Cortex of kidney (tissue), 1 donor: ENCODE measurements at places on chromosomes 13 and 19.

GRCh38 chr13:41488124-41488523 is 30.8 kb downstream of the RGCC start:
- DNase-seq, result no peak

GRCh38 chr13:97198753-97199152 is 23.4 kb upstream of the MBNL2 start:
- no peak for DNase-seq

DNA sequence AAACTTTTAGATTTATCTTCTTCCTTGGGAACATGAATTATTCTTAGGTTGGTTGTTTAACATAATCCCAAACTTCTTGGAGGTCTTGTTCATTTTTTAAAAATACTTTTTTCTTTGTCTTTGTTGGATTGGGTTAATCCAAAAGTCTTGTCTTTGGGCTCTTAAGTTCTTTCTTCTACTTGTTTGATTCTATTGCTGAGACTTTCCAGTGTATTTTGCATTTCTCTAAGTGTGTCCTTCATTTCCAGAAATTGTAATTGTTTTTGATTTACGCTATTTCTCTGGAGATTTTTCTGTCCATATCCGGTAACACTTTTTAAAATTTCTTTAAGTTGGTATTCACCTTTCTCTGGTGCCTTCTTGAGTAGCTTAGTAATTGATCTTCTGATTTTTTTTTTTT is 9.8 kb upstream of the KLK15 start:
- no peak for DNase-seq

DNA sequence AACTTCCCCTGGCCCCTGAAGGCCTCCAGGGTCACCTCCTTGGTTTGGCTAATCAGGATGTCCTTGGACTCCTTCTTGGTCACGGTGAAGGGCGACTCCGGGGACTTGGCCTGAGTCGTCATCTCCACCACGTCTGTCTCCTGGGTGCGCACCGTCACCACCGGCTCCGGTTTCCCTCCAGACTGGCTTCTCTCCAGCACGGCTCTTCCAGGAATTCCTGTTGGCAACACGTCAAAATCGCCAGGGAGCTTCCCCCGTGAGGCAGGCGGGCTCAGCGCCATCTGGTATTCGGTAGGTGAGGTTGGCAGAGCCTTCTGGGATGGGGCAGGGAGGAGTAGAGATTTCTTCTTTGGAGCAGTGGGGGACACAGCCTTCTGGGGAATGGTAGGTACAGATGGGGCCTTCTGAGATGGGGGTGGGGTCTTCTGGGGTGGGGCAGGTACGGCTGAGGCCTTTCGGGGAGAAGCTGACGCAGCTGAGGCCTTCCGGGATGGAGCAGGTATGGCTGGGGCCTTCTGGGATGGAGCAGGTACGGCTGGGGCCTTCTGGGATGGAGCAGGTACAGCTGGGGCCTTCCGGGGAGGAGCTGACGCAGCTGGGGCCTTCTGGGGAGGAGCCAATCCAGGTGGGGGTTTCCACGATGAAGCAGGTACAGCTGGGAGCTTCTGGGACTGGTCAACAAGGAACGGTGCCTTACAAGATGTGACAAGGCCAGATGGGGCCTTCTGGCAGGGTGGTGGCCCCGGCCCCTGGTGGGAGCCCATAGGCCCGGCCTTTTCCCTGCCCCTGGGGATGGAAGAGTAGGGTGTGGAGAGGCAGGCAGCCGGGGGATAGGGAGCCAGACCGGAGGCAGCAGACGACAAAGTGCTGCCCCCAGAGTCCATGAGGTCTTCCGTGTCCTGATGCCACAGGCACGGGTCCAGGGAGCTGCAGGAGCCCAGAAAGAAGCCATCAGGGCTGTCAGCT is 3.8 kb downstream of the GARIN5B start:
- DNase-seq, result no peak

- DNase-seq, result no peak
These were observed 1.5 kb downstream of the LRRC63 start for GRCh38 chr13:46213242-46213641.

- no peak for DNase-seq
These were observed 624 bp downstream of the SAFB start for GRCh38 chr19:5623397-5624017.

DNA sequence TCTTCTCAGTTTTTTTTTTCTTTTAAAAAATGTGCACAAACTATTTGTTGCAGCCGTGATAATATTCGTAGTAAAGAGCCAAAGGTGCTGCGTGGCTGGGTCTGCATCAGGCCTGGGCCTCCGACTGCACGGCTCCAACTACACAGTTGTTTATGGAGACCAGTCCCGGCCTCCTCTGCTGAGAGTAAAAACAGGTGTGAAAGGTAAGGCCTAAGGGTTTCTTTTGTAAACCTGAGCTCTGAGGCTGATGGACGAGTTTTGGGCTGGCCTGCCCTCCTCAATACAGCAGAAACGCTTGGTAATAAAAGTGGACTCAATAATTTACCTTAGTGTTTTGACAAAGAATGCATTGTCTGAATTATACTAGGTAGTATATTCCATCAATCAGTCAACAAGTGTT is 3.9 kb downstream of the MBNL2 start:
- no peak for DNase-seq

GRCh38 chr19:40659116-40659515 is 31.3 kb downstream of the NUMBL start:
- DNase-seq, result no peak

DNA sequence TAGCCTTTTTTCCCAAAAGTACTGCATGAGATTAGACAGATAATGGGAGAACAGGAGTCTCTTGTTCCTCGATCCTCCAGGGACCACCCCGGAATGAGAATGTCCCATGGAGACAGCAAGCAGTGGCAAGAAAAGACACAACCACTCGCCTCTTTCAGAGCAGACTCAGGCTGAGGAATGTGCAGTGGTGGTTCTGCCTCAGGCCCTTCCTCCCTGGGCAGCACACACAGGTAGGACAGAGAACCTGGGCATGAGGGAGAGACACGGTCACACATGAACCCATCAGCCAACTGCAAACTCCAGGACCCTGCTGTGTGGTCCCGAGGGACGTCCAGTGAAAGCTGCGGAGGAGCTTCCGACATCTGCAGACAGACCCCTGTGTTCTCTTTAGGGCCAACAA is 31.0 kb downstream of the CRYL1 start:
- DNase-seq, result no peak

- DNase-seq, result no peak
These were observed 225.7 kb downstream of the ABCC4 start for GRCh38 chr13:95075506-95075905.

DNA sequence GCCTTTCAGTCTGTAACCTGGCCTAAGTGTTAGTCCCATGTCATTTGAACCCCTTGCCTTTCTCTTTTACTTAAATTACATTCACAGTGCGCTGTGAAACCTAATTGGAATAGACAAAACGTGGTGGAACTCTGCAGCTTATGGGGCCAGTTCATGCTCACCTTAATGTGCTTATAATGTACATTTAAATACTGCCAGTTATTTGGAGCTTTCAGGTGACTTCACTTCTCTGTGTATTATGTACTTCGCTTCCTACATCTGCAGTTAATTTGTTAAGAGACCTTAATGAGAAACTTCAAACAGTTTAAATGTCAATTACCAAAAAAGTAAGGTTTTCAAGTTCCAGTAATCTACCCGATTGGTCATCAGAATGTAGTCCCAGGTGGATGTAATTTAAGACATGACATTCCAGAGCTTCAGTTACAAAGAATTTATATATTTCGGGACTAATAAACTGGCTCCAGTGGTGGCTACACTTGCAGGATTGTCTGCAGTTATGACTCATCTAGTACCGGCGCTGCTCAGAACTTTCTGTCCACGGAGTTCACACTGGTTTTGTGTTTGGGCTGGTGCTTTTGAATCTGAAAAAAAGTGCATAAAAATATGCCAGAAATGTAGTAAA is 125.3 kb downstream of the TM9SF2 start:
- no peak for DNase-seq

DNA sequence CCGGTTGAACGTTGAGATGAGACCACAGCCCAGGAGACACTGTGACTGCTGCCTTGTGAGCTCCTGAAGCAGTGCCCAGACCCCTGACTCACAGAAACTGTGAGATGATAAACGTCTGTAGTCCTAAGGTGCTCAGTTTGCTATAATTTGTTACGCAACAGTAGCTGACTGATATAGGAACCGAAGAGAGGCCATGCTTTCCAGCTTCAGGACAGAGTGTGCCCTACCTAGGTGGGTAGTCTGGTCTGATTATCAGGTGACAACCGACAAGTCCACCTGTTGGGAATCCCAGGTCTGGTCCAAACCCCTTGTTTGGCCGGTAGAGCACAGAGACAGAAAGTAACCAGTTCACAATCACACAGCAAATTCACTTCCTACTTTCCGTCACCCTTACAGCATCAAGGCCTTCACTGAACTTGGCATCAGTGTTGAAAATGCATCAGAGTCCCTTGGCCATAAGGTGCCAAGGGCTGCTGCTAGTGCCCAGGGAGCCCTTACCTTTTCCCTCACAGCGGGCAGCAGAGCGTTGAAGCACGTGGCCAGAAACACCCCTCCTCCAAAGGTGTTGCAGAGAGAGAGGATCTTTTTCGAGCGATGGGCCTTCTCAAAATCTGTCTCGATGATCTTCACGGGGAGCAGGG is 3.1 kb downstream of the SLC39A3 start:
- no peak for DNase-seq

DNA sequence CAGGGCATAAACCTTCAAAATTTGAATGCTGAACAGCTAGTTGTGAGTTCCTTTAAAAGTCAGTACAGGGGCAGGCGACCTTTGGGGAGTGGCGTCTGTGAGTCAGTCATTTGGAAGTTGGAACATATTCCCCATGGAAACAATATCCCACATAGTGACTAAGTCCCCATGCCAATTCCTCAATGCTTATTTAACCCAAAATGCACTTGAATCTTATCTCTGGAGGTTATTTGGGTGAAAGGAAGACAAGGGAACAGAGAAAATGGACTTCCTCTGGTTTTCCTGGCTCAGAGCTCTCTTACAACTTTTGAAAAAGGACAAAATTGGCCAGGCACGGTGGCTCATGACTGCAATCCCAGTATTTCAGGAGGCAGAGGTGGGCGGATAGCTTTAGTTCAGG is 479.2 kb upstream of the NBEA start:
- DNase-seq, result no peak

DNA sequence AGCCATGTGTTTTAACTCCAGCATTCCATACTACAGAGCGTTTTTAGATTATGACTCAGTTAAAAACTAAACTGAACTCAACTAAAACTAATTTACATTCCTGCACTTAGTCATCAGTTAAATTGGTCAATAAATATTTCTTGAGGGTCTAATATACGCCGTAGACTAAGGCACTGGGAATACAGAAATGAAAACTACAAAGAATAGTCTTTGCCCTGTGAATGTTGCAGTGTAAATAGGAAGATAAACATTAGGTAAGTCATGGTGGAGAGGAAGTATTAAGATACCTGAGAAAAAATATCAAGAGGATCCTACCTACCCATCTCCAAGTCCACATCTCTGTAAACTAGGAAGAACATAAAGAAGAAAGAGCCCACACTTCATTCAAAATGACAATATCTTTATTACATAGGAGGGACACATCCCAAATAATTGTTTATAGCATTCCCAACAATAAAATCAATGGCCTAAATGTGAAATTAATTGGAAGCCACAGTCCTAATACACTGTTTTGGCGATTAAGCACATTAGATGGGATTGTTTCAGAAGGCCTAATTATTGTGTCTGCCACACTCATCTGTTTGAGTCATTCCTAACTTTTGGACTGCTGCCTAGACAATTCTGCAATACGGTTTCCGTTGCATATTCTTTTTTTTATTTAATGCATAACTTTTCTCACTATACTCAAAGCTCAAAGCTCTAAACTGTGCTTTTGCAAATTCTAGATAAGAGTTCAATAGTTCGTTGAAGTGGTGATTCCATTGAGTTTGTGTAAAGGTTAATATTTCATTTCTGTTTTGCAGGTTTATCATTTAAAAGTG is 52.9 kb downstream of the MBNL2 start:
- no peak for DNase-seq

GRCh38 chr19:32404933-32405430 is 588 bp upstream of the DPY19L3 start:
- no peak for DNase-seq

- no peak for DNase-seq
These were observed 56.7 kb downstream of the AKAP11 start for GRCh38 chr13:42328672-42329071.

GRCh38 chr13:58953638-58954037 is 1210.1 kb downstream of the DIAPH3 start:
- no peak for DNase-seq

DNA sequence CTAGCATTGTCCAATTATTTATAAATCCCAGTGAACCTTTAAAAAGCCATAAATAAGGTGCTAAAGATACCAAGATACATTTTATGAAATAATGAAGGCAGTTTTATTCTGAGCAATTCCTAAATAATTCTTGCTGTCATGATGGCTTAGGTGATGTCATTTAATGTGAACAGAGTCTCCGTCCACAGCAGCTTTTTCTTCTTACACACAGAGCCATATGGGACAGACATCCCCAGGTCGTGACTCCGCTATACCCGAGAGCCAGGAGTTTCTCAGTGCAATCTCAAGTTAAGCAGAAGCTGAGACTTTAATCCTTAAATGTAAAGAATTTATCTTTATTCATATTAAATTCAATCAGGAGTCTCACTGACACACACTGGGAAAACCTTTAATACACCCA is 29.7 kb downstream of the EFNB2 start:
- no peak for DNase-seq

GRCh38 chr13:110299283-110299840 is 7.6 kb downstream of the COL4A1 start:
- no peak for DNase-seq

- no peak for DNase-seq
These were observed 321.2 kb upstream of the NBEA start for GRCh38 chr13:34620862-34621261.

DNA sequence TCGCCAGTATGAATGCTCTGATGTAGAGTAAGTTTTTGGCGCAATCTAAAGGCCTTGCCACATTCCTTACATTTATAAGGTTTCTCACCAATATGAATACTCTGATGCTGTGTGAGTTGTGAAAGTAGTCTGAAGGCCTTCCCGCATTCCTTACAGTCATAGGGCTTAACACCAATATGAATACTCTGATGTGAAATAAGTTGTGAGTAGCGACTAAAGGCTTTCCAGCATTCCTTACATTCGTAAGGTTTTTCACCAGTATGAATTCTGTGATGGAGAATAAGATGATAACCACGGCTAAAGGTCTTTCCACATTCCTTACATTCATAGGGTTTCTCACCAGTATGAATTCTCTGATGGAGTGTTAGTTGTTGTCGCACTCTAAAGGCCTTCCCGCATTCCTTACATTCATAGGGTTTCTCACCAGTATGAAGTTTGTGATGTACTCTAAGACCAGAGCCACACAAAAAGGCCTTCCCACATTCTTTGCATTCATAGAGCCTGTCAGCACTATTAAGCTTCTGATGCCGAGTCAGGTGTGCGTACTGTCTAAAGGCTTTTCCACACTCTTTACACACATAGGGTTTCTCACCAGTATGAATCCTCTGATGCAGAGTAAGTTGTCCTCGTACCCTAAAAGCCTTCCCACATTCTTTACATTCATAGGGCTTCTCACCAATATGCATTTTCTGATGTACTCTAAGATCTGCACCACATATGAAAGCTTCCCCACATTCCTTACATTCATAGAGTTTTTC is 14.1 kb upstream of the ZFP14 start:
- DNase-seq, result no peak
